Stimulated activated CD4-positive, alpha-beta T cell treated with anti-CD3 and anti-CD28 coated beads, Interleukin-15, amount 100 ng/mL, for 48 hours (primary cell): ENCODE measurements at places on chromosomes 6 and 20.

GRCh38 chr20:44460795-44461141 is 14.9 kb upstream of the TTPAL start:
- no peak for DNase-seq

GRCh38 chr6:86118271-86118670 is 475.6 kb upstream of the SYNCRIP start:
- no peak for DNase-seq

GRCh38 chr6:151436300-151436699 is 15.6 kb downstream of the RMND1 start:
- no peak for DNase-seq

DNA sequence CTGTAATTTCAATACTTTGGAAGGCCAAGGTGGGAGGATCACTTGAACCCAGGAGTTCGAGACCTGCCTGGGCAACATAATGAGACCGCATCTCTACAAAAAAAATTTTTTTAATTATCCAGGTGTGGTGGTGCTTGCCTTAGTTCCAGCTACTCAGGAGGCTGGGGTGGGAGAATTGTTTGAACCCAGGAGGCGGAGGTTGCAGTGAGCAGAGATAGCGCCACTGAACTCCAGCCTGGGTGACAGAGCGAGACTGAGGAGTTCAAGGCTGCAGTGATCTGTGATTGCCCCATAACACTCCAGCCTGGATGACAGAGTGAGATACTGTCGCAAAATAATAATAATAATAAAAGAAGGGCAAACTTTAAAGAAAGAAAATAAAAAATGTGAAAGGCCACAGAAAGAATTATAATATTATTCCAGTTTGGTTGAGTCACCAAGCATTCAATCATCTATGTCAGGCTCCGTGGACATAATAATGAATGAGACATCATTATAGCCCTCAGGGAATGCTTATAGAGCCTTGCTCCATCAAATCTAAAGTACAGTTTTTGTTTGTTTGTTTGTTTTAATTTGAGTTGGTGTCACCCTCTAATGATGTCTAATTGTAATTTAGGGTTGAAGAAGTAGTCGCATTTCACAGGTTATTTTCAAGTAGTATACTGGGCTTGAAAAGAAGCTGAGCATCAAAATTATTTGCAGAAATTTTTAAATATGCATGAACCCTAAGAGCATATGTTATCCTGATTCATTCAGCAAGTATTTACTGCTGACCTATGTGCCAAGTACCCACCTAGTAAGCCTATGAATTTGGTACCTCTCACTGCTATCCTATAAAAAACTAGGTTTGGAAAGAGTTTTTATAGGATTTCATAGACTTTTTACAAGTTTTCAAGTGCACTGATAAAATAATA is 15.1 kb downstream of the GLYATL3 start:
- no peak for DNase-seq

DNA sequence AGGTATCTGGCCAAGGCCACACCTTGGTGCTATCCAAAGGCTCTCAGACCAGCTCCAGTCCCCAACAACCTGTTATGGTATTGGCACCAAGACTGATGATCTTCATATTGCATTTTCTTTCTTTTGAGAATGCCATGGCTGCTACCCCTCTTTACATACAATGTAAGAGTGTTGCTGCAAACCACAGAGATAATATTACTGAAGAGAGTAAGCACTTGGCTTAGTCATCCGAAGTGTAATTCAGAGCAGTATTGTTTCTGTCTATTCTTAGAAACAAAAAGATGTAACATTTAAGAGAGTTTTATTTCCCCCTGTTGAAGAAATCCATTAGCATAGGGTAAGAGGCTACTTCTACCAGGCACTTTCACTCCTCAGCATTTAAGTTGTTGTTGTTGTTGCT is 212.5 kb downstream of the C6orf118 start:
- no peak for DNase-seq

DNA sequence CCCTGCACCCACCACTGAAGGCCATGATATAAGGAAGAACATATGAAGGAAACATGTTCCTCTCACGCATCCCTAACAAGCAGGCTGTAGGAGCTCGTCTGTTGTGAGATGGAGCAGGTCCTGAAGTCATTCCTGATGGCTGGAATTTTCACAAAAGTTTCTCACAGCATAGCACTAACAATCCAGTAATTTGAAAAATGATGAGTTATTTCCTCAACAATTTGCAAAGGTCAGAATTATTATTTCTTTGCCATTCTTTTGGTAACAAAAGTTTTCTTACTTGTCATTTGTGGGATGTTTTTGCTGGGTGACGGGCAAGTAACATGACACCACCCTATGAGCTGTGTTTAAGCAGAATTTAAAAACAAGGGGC is 27.6 kb upstream of the FRMD1 start:
- no peak for DNase-seq

GRCh38 chr6:22401932-22402331 is 105.1 kb upstream of the PRL start:
- no peak for DNase-seq

DNA sequence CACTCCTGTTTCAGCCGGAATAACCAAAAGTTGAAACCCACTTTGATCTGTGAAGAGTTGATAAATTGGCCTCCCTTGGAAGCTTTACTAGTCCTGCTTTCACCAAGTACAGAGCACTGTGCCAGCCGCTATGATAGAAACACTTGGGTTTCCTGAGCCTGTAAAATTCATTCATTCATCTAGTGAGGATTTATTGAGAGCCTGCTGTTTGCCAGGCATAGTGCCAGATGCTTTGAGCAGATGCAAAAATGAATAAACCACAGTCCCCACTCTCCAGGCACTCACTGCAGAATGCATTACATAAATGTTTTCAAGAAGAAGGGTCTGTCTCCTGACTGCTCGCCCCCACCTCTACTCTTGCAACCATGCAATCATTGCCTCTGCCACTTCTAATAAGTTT is 25.3 kb upstream of the TMEM217 start:
- DNase-seq: no peak

DNA sequence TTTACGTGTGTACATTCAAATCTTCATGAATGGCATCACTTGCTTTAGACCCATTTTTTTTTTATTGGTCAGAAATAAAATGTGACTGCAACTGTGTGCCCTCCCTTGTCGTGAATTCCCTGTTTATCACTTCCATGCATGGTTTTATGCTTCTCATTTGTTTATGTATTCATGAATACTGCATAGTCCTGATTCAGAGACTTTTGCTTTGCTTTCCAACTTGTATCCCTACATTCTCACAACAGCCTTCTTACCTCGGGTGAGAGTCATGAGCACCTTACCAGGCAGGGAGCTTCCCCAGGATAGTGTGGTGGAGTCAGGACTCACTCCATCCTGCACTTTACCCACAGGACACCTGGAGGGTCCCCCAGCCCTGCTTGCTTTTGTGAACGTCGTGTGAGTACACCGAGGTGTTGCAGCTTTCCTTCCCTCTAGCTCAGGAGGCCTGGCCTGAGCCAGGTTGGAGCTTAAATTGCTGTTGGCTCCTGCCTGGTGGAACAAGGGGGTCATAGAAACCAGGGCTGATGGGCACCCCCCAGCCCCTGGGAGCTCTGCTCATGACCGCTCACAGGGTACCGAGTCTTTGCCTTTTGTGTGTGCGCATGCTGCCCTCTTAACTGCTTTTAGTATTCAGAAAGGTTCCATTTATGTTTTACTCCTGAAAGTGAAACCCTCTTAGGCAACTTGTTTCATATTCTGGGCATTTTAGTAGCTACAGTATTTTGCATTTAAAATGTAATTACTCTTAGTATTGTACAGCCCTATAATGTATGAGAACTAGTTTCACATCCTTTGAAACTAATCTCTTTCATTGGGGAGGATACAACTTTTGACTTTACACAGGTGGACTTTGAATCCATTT is 66.0 kb downstream of the CDS2 start:
- no peak for DNase-seq

DNA sequence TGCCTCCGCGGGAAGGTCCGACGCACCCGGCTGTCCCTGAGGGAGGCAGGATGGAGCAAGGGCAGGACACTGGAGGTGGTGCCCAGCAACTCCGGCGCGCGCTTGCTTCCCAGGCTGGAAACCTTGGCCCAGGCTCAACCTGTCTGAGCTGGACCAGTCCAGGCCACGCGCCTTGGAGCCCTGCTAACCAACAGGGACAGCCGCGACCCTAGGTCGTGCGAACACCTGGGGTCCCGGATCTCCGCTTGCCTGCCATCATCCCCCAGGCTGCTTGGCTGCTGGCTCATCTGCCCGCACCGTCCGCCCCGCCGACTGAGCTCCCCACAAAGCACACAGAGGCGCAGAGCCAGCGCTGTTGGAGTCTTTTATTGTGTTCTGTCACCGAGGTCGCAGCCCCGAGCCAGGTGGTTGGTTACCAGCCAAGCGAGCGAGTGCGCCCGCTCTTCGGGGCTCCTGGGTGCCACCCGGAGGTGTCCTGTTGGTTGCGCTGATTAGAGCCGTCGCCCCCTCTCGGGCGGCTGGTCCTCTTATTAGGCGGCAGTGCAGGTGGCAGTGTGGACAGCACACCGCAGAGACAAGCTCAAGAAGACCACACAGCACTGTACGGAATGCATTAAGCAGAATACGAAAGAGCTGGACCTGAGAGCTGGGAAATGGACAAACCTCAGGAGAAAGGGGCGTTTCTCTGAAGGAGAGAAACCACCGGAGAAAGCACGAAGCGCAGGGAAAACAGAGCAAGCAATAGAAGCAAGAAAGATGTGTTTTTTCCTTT is 3.8 kb downstream of the COL12A1 start:
- DNase-seq: no peak

GRCh38 chr20:32431457-32431856 is 73.3 kb downstream of the ASXL1 start:
- DNase-seq: no peak

GRCh38 chr20:7383216-7383615 is 557.0 kb downstream of the HAO1 start:
- DNase-seq: no peak

DNA sequence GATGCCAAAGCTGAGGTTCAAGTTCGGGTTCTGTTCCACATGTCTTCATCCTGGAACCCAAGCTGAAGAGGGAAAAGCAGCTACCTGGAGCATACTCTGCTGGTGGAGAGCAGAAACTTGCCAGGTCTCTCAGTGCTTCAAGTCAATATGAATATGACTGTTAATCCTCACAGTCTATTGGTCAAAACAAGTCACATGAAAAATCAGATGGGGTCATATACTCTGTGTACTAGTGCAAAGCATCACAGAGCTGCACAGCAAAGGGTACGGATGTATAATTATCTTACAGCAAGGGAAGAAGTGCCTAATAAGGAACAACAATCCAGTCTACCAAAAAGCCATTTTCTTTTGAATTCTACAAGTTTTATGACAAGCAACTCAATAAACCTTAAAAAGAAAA is 11.6 kb downstream of the NCOA7 start:
- DNase-seq: no peak

- no peak for DNase-seq
Observed at GRCh38 chr20:48007351-48007750, 222.1 kb upstream of the SULF2 start.

GRCh38 chr6:135586388-135586787 is 88.8 kb upstream of the AHI1 start:
- no peak for DNase-seq

GRCh38 chr6:10416863-10417641 is 2.2 kb upstream of the TFAP2A start:
- DNase-seq: no peak

- DNase-seq: no peak
Observed at GRCh38 chr20:21623074-21623780, 82.2 kb upstream of the PAX1 start.

GRCh38 chr20:46572153-46572552 is 21.7 kb upstream of the OCSTAMP start:
- DNase-seq: no peak

DNA sequence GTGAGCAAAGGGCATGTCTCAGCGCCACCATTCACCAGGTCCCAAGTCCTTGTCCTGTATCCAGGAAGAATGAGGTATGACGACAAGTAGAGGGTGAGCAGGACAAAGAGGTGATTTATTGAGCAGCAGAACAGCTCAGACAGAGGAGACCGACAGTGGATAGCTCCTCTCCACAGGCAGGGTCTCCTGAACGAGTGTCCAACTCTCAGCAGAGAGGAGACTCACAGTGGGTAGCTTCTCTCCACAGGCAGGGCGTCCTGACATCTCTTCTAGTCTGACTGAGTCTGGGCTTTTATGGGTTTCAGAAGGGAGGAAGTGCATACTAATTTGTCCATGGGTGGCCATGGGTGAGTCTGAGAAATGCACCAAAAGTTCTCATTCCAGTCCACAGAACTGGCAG is 204.7 kb downstream of the ANKRD60 start:
- no peak for DNase-seq

GRCh38 chr20:7361931-7362330 is 578.3 kb downstream of the HAO1 start:
- DNase-seq: no peak

GRCh38 chr6:106212576-106212975 is 113.0 kb downstream of the ATG5 start:
- no peak for DNase-seq

DNA sequence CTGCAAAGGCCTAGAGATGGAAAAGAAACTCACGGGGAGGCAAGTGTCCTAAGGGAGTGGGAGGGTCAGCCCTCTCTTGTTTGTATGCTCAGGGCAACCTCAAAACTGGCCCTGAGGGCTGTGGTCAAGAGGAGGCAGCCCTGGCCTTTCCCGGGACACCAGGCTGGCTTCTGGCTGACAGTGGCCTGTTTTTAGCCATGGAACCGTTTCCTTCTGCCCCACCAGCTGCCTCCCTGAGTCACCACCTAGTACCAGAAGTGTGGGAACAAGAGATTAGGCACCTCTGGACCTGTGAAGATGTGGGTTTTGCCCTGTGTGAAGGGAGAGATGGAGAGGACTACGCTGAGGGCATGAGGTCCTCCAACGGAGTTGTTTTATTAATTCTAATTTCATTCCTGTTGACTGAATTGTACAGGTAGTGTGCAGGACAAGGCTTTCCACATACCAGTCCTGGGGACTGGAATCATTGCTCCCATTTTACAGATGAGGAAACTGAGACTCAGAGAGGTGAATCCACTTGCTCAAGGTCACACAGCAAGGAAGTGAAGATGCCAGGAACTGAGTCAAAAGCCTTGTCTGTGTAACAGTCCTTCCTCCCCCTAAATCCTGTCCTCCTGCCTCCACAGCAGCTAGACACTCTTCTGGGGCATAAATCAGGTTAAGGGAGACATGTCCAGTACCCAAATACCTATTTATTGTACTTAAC is 5.5 kb downstream of the FOXS1 start:
- no peak for DNase-seq

DNA sequence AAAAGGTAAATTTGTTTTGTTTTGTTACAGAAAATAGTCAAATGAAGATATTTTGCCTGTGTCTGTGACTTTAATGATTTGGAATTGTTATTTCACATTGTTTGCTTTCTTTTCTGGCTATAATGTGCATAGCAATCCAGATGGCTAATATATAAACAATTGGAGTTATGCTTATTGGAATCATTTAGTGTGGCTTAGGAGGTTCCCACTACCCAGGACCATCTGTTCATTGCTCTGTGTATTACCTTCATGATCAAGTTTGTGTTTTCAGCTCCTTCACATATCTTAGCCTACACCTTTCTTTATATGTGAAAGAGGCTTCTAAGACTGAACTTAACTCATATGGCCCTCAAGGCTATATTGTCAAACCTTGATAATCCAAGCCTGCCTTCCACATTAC is 232.9 kb downstream of the BCKDHB start:
- no peak for DNase-seq

GRCh38 chr6:118320652-118321051 is 227.4 kb upstream of the PLN start:
- DNase-seq: no peak

- DNase-seq: peak; percentile 26
Observed at GRCh38 chr20:17530716-17531664, at the start of gene BFSP1. Gene BFSP1 (minus strand): TSS chr20:17531379. CDS start chr20:17531329, 50 bp downstream.
